Umbilical cord (tissue), 2 donors: ENCODE measurements at places on chromosomes 5 and 9. TPM values are rescaled to one million over a fixed set of nuclear protein-coding genes. Genes with fewer than 3 reads are reported as not detected.

Gene PCDHA9
- 0.96 TPM for total RNA-seq

GRCh38 chr5:93303291-93303691 is 277.7 kb downstream of the NR2F1-AS1 start:
- no peak for DNase-seq

DNA sequence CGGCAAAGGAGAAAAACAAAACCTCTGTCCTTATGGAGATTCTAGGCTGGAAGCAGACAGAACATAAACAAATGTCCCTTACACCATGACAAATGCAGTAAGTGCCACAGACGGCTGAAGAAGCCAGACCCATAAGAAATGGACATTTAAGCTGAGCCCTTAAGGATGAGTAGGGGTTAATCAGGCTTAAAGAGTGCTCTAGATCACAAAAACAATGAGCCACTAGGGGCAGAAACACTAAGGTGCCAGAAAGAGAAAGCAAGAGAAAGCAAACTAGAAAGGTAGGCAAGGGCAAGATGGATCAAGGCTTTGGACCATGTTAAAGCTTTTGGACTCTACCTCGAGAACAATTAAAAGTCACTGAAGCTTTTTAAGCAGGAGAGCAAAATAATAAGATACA is 326.9 kb upstream of the WWC1 start:
- DNase-seq = no peak

DNA sequence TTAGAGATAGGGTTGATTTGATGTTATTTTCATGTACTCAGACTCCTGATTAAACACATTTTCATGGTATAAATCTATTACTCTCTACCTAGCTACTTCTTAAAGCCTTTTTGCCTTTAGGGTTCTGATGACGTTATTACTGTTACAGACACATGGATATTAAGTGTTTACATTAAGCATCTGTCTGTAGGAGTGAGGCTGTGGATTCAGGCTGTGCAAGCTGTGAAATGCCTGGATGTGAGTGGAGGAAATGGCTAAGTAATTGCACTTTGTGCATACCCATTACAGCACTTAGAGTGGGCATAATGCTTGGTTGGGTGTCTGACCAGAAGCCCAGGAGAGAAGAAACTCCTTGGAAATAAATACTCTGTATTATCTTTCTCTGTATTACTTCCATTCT is 186.8 kb downstream of the SNX18 start:
- DNase-seq = no peak
